Activated CD4-positive, alpha-beta T cell treated with anti-CD3 and anti-CD28 coated beads for 36 hours (primary cell): ENCODE measurements at places on chromosomes 7 and 10. TPM values are rescaled to one million over a fixed set of nuclear protein-coding genes. Genes with fewer than 3 reads are reported as not detected.

DNA sequence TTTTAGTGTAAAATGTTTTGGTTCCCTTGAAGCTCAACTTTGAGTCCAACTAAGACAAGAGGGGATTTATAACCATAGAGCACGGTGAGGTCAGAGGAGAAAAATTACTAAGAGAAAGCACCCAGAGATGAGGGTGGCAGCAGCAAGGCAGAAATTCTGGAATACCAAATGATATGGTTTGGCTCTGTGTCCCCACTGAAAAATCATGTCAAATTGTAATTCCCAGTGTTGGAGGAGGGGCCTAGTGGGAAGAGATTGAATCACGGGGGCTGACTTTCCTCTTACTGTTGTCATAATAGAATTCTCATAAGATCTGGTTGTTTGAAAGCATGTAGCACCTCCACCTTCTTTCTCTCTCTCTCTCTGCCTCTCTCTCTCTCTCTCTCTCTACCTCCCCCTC is 19.4 kb upstream of the AKR1C1 start:
- H3K27ac ChIP-seq: no peak overlapping the region
- DNase-seq: no peak
- no peaks in the 10 kb centered on the region for H3K36me3 ChIP-seq
- no peak overlapping the region for H3K4me3 ChIP-seq
- no peaks in the 10 kb centered on the region for H3K27me3 ChIP-seq
- no peaks in the 10 kb centered on the region for H3K4me1 ChIP-seq

GRCh38 chr7:91910171-91910570 is 29.7 kb upstream of the MTERF1 start:
- no peak overlapping the region for H3K27ac ChIP-seq
- H3K4me3 ChIP-seq: no peak overlapping the region
- no peaks in the 10 kb centered on the region for H3K36me3 ChIP-seq
- peaks cover 7% of the 10 kb centered on the region for H3K27me3 ChIP-seq
- DNase-seq: no peak

GRCh38 chr7:30159698-30160143 is 24.9 kb downstream of the MTURN start:
- DNase-seq: peak; percentile 66
- H3K4me1 ChIP-seq: peaks cover 65% of the 10 kb centered on the region
- no peaks in the 10 kb centered on the region for H3K27me3 ChIP-seq
- H3K36me3 ChIP-seq: peaks cover 2% of the 10 kb centered on the region

DNA sequence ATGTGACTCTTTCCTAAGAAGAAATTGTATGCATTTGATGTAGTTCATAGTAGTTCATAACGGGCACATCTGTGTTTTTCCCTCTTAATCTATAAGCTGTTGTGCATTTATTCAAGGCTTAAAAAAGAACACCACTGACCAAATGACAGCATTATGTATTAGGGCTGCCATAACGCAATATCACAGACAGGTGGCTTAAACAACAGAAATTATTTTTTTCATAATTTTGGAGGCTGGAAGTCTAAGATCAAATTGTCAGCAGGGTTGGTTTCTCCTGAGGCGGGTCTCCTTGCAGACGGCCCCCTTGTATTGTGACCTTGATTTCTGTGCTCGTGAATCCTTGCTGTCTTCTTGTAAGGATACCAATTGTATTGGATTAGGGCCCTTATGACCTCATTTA is 627 bp upstream of the SSMEM1 start:
- DNase-seq: no peak
- H3K4me1 ChIP-seq: peaks cover 27% of the 10 kb centered on the region
- peaks cover 19% of the 10 kb centered on the region for H3K36me3 ChIP-seq
- H3K27ac ChIP-seq: no peak overlapping the region
- H3K4me3 ChIP-seq: no peak overlapping the region

- no peak for DNase-seq
- peaks cover under 1% of the 10 kb centered on the region for H3K36me3 ChIP-seq
- H3K4me3 ChIP-seq: no peak overlapping the region
- peaks cover 24% of the 10 kb centered on the region for H3K27me3 ChIP-seq
- peaks cover 3% of the 10 kb centered on the region for H3K4me1 ChIP-seq
- no peak overlapping the region for H3K27ac ChIP-seq
These were observed 166.0 kb downstream of the ACTR3B start for GRCh38 chr7:152925412-152926147.

- H3K4me1 ChIP-seq: peaks cover 18% of the 10 kb centered on the region
- no peak overlapping the region for H3K27ac ChIP-seq
- H3K36me3 ChIP-seq: peaks cover 5% of the 10 kb centered on the region
These were observed 84.2 kb downstream of the ANK3 start for GRCh38 chr10:60305380-60305892.

Gene HMX3
- total RNA-seq: not detected

Gene CYP2C19
- not detected for total RNA-seq

Gene MOSPD3
- 19.9 TPM for total RNA-seq
